ENCODE measurements at places on chromosomes 2 and 18.

DNA sequence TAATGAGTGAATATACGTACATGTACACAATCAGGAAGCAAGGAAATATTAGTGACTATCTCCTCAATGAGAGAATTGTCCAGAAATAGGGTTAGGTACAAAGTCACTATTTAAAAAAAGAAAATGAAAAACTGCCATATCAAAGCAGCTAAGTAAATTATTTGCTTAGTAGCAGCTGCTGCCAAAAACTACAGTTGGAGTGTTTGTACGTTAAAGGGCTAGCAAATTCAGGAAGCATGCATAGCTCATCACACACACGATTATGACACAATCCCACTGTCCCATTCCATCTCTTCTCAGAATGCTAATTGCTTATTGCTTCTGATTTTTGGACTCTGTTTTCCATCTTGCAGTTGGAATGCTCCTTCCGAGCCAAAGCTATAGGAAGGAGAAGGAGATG is 2012.5 kb upstream of the LRRTM1 start:
- DNase-seq, result no peak

- DNase-seq, result no peak
Observed at GRCh38 chr2:190876631-190877030, 4.0 kb upstream of the GLS start.

DNA sequence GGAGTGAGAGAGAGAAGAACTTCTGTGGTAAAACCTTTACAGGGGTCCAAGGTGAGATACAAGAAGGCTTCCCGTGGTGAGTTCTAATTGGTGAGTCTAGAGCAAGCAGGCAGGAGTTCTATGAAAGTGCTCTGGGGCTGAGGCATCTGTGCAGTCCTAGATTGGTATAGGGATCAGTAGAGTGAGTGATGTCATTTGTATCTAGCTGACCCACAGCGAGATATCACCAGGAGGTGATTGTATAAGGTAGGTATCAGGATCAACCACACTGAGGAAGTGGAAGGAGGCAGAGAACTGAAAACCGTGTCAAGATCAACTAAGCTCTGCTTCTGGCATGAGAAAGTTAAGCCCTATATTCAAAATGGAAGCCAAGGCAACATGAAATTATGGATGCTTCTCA is 1648.9 kb upstream of the TMEFF2 start:
- DNase-seq, result no peak

GRCh38 chr2:166158546-166158945 is 30.7 kb upstream of the SCN1A start:
- DNase-seq, result no peak

GRCh38 chr2:216107760-216108159 is 1.4 kb upstream of the XRCC5 start:
- no peak for DNase-seq

- no peak for DNase-seq
Observed at GRCh38 chr2:234919711-234920110, 32.1 kb upstream of the SH3BP4 start.

GRCh38 chr2:10289891-10290290 is 12.8 kb upstream of the HPCAL1 start:
- no peak for DNase-seq

DNA sequence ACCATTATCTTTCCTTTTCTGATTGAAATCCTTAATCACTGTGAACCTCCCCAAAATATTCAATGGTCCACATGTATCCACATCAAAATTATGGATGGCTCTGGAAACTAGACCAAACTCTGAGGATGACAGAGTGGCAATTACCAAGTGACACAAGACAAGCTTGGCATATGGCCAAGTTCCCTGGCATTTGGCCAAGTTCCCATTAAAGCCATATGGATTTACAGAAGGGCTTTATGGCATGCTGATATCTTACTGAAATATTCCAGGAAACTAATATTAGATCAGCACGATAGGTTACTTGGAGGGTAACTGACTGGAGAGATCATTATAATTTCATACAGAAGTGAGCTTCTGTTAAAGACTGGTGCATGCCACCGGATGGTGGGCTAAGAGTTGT is 21.9 kb upstream of the CERS6 start:
- no peak for DNase-seq

GRCh38 chr18:26290385-26290784 is 64.1 kb downstream of the TAF4B start:
- DNase-seq, result no peak

GRCh38 chr2:205773989-205774388 is 91.7 kb downstream of the NRP2 start:
- no peak for DNase-seq

GRCh38 chr2:35708411-35708923 is 647.1 kb upstream of the CRIM1 start:
- DNase-seq, result no peak

- no peak for DNase-seq
Observed at GRCh38 chr2:234136461-234136860, 86.0 kb downstream of the SPP2 start.

- DNase-seq, result no peak
Observed at GRCh38 chr2:232375164-232375563, 3.4 kb upstream of the ALPP start.

GRCh38 chr2:226791056-226791486 is 8.5 kb downstream of the IRS1 start:
- DNase-seq, result no peak

DNA sequence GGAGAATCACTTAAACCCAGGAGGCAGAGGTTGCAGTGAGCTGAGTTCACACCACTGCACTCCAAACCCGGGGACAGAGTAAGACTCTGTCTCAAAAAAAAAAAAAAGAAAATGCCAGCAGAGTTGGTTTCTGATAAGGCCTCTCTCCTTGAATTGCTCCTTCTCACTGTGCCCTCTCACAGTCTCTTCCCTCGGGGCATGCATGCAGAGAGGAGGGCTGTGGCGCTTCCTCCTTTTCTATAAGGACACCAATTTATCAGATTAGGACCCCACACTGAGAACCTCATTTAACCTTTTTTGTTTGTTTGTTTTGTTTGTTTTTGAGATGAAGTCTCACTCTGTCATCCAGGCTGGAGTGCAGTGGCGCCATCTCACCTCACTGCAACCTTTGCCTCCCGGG is 110.5 kb downstream of the ZFP36L2 start:
- no peak for DNase-seq

- DNase-seq, result no peak
Observed at GRCh38 chr2:195055996-195056395, 601.0 kb upstream of the SLC39A10 start.

DNA sequence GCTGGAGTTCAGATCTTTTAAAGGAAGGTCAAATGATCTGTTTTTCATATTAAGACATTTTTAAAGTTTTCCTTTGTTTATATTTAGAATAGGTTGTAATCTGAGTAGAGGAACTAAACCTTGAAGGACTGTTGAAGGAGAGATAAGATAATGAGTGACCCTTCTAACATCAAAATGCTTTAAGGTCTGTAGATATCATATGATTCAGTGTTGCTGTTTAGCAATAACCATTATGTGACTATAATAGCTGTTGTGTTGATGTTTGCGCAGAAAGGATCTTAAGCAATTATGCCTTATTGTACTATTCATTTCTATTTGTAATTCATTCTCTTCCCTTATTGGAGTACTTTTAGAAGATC is 60.0 kb downstream of the SLC16A14 start:
- DNase-seq, result no peak

DNA sequence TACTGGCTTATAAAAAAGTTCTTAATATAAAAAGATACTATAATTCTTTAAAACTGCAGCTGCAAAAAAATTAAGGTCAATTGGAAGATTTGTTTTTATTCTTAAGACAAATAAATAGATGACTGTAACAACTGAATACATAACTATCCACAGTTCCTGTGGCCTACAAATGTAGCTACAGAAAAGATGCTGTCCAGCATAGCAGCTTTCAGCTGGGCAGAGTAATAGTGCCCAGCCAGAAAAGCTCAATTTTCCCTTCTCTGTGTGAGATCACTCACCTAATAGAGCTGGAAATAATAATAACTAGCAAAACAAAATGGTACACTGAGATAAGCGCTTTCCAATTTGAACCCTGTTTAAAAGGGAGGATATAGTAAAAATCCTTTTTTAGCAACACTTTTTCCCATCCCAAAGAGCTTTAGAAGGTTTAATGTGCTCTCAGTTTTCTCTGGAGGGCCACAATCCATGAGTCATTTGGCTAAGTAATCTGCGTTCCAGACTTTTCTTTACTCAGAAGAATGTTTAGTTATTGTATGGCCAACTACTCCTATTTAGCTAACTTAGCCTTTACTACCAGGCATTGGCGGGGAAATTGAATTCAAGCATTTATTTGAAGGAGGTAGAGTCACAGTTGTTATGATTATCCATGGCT is 158.1 kb upstream of the SLC39A10 start:
- no peak for DNase-seq

GRCh38 chr18:6396847-6397246 is 17.9 kb downstream of the L3MBTL4 start:
- no peak for DNase-seq

DNA sequence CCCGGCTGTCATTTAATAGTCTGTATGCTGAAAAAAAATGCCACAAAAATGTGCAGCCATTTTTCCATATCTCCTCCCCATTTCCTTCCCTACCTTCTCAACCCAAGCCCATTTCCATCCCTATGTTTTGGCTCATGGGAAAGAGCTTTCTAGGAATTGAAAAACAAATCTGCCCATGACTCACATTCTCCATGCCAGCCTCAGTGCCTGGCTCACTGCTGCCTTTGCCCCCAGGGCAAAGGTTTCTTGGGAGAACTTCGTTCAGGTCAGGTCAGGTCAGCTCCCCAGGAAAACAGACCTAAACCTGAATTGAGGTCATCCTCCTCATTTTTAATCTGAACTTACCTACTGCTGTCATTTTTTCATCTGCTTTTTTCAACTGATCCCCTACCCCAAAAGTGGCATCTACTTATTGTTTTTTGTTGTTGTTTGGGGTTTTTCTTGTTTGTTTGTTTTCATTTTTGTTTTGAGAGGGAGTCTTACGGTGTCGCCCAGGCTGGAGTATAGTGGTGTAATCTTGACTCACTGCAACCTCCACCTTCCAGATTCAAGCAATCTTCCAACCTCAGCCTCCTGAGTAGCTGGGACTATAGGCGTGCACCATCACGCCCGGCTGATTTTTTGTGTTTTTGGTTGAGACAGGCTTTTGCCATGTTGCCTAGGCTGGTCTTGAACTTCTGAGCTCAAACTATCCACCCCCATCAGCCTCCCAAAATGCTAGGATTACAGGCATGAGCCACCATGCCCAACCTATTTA is 66.7 kb downstream of the FECH start:
- DNase-seq, result no peak

DNA sequence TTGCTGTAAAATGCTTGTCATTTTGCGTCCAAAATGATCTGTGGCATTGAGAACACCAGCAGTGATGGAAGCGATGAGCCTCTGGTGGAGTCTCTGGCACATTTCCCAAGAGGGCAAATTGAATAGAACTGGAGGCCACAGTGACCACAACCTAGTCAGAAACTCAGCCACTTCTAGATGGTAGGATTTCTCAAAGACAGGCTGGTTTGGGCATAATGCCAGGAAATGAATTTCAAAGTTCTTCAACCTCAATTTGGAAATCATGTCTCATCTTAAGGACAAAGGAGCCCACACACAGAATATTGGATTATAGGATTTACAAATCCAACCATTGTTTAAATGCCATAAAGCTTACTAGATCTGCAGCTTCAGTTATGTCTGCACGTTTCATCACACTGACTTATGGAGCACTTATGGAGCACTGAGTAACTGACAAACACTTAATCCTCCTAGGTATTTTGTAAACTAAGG is 132.1 kb downstream of the COL6A3 start:
- DNase-seq, result no peak

DNA sequence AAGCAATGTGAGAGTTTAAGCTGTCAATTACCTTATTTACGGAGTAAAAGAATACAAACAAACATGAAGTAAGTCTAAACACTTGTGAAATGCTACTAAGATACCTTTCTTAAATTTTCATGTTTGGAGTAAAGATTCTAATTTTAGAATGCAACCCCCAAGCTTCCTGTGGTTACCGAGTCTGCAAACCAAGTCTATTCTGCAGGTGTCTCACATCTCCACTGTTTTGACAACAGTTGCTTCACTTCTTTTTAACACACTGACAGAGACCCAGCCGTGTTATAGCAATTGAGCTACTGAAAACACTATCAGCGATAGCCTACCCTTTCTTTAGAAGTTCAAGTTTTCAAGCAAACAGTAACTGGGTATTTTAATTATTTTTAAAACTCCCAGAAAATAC is 608.3 kb downstream of the ERBB4 start:
- DNase-seq, result peak; percentile 58

DNA sequence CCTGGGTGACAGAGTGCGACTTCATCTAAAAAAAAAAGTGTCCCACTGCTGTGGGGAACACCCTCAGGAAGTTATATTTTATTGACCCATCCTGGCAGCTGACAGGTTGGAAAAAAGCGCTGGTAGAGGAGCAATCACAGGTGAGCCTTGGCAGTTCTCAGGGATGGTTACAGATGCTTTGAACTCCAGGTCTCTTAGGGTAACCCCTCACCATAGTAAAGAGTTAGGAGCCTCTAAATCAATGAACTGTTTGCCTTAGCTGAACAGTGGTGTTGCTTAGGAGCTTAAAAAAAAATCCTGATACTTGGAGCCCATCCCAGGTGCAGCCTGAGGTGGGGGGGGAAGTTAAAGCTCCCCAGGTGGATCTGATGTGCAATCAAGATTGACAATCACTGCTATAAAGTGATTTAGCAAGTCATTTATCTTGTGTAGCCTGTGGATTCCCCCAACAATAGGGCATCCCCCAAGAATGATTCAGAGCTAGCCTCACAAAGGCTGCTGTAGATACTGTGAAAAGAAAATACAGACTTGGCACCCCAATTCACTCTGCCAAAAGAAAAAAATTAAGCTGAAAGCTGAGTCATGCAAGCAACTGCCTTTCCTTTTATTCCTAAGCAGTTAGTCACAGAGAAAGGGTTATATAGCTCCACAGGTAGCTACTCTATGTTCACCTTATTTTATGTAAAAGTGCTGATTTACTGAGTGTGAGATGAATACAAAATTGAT is 14.8 kb downstream of the SLC16A14 start:
- no peak for DNase-seq

DNA sequence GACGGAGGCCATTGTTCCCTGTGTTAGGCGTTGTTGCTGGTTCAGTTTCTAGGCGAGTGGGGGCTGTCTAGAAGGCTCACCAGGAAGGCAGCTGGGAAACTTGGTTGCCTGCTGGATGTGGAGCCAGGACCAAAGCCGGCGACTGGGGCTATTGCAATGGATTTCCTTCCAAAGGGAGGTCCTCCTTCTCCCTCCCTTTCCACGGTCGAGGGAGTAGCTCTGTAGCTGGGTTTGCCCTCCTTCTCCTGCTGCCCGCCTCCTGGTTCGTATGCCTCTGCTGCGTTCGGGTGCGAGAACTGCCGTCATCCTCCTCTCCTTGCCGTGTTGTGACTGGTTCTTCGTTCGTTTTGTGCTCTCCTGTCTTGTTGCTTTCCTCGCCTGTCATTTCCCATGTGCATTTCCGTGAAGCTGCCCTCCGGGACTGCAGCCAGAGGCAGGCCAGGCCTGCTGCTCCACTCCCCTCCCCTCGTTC is 203.4 kb downstream of the NEDD4L start:
- no peak for DNase-seq
